HFFc6 (cell line): ENCODE measurements at places on chromosomes 7 and 10. TPM values are rescaled to one million over a fixed set of nuclear protein-coding genes. Genes with fewer than 3 reads are reported as not detected.

Gene RBP3
- not detected in 2 replicates for total RNA-seq

Gene VIPR2
- total RNA-seq, result not detected in 2 replicates

Gene HIP1
- total RNA-seq, result 17.8 to 32.2 TPM (median 17.9 TPM) in 3 replicates

Gene TACC2
- 15.7 to 18.3 TPM (median 17.9 TPM) in 3 replicates for total RNA-seq

Gene CALML5
- not detected in 2 replicates for total RNA-seq

- no peak overlapping the region for H3K27ac ChIP-seq
- no peaks in the 10 kb centered on the region for H3K36me3 ChIP-seq
- DNase-seq, result no peak
- no peaks in the 10 kb centered on the region for H3K4me1 ChIP-seq
- H3K27me3 ChIP-seq, result peaks cover 34% of the 10 kb centered on the region
- no peak overlapping the region for H3K4me3 ChIP-seq
Measured at GRCh38 chr10:43273997-43274396, 7.1 kb upstream of the RASGEF1A start.

DNA sequence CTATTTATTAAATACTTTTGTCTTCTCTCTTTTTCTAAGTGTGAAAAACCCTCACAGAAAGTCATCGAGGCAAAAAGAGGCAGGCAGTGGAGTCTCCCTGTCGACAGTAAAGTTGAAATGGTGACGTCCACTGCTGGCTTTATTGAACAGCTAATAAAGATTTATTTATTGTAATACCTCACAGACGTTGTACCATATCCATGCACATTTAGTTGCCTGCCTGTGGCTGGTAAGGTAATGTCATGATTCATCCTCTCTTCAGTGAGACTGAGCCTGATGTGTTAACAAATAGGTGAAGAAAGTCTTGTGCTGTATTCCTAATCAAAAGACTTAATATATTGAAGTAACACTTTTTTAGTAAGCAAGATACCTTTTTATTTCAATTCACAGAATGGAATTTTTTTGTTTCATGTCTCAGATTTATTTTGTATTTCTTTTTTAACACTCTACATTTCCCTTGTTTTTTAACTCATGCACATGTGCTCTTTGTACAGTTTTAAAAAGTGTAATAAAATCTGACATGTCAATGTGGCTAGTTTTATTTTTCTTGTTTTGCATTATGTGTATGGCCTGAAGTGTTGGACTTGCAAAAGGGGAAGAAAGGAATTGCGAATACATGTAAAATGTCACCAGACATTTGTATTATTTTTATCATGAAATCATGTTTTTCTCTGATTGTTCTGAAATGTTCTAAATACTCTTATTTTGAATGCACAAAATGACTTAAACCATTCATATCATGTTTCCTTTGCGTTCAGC lies 43.4 kb downstream of the TARP start:
- peaks cover 8% of the 10 kb centered on the region; the same call in 1 of the 2 replicates for H3K4me1 ChIP-seq
- no peak for DNase-seq
- H3K36me3 ChIP-seq, result peaks cover 23% of the 10 kb centered on the region
- peaks cover 1% of the 10 kb centered on the region; the same call in 1 of the 2 replicates for H3K27me3 ChIP-seq
- no peak overlapping the region for H3K4me3 ChIP-seq
- H3K27ac ChIP-seq, result no peak overlapping the region

DNA sequence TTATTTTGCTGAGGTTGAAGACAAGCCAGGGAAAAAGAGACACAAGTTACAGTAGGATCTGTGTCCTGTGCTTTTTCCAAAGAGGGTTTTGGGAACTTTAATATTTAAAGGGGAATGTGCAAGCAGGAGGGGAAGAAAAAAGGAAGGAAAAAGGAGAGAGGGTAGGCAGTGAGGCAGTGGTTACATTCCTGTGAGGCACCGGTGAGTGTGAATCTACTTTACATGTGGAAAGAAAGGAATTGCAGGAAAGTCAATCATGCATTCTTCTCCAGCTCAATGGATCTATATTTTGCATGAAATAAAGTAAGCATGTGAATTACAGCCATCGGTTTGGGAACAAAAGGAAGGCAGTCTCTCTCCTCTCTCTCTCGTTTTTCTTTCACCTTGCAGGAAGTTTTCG lies 12.6 kb upstream of the DYNC2I1 start:
- peaks cover 17% of the 10 kb centered on the region; the same call in 1 of the 2 replicates for H3K4me1 ChIP-seq
- no peak overlapping the region for H3K4me3 ChIP-seq
- DNase-seq, result no peak
- peaks cover 4% of the 10 kb centered on the region; the same call in 1 of the 2 replicates for H3K36me3 ChIP-seq
- peaks cover 9% of the 10 kb centered on the region; the same call in 1 of the 2 replicates for H3K27me3 ChIP-seq

DNA sequence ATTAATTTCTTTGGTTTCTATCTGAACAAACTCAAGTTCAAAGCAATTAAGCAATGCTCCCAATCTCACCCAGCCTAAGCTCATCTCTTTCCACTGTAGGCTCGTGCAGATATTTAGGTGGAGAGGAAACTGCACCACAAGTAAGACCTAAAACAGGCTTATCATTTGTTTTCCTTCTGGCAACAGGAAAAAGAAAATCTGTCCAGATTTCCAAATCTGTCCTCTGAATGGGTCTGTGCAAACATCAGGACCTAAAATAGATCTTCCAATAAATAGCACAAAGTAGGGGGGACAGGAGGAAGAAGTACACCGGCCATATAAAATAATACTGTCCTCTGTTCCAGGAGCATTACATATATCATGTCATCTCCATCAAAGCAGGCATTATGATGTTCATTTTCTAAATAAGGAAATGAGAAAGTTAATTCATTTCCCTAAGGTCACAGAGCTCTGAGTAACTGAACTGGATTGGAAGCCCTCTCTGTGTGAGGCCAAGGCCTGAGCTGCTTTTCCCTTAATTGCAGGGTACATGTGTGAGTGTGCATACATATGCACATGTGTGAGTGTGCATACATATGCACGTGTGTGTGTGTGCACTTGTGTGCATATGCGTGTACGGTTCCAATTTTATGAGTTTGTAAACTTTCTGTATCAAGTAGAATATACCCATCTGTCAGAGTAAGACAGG lies 92.8 kb upstream of the PARD3 start:
- H3K4me3 ChIP-seq, result peak overlapping the region; percentile 81
- no peaks in the 10 kb centered on the region; the same call in 1 of the 2 replicates for H3K27me3 ChIP-seq
- H3K36me3 ChIP-seq, result no peaks in the 10 kb centered on the region
- DNase-seq, result no peak
- H3K27ac ChIP-seq, result peak overlapping the region; percentile 94
- H3K4me1 ChIP-seq, result peaks cover 37% of the 10 kb centered on the region

GRCh38 chr7:105024734-105025133 lies 10.7 kb downstream of the KMT2E start:
- peaks cover 77% of the 10 kb centered on the region for H3K4me1 ChIP-seq
- H3K4me3 ChIP-seq, result peak overlapping the region; percentile 64
- no peaks in the 10 kb centered on the region; the same call in 1 of the 2 replicates for H3K36me3 ChIP-seq
- no peaks in the 10 kb centered on the region for H3K27me3 ChIP-seq

DNA sequence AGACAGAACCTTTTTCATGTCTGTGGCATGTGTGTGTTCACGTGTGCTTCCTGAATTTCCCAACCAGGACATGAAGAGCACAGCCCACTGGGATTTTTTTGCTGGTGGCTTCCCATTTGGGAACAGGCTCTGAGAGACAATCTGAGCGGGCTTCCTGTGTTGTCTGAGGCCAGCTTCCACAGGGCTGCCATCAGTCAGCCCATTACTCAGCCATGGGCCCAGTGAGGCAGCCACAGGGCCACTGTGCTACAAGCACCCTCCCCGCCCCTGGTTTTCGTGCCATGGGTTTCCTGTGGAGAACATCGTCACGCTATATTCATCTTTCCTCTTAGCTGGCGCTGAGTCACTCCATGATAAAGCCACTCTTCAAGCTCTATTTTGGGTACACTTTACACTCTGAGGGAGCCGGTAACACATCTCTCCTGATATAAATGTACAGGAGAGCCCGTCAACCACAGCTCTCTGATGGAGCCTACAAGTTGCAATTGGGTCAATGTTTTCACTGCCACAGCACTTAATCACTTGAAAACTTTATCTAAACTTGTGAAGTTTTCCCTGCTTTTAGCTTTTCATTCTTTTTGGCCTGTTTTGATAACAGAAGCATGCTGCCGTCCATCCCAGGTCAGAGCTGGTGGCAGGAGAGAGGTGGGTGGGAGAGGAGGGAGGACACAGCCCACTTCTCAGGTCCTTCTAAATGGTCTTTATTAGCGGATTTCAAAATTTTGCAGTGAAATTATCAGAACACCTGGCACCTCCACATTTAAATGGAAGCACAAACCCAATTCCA lies 96.9 kb downstream of the HIPK2 start:
- peak; percentile 95 for DNase-seq
- peak overlapping the region; percentile 69 for H3K4me3 ChIP-seq
- H3K27me3 ChIP-seq, result no peaks in the 10 kb centered on the region

GRCh38 chr7:83410989-83411591 lies 237.8 kb downstream of the SEMA3E start:
- no peaks in the 10 kb centered on the region for H3K4me1 ChIP-seq
- H3K27ac ChIP-seq, result no peak overlapping the region
- peak; percentile 43 for DNase-seq
- H3K27me3 ChIP-seq, result peaks cover 3% of the 10 kb centered on the region
- H3K4me3 ChIP-seq, result no peak overlapping the region
- no peaks in the 10 kb centered on the region for H3K36me3 ChIP-seq

GRCh38 chr10:132476146-132477065 lies 61.2 kb upstream of the INPP5A start:
- peaks cover 22% of the 10 kb centered on the region for H3K4me1 ChIP-seq
- no peak for DNase-seq
- H3K27me3 ChIP-seq, result peaks cover 8% of the 10 kb centered on the region
- H3K4me3 ChIP-seq, result no peak overlapping the region
- H3K27ac ChIP-seq, result no peak overlapping the region
- peaks cover 13% of the 10 kb centered on the region; the same call in 1 of the 2 replicates for H3K36me3 ChIP-seq

GRCh38 chr10:133555521-133555920 lies 9.9 kb downstream of the SYCE1 start:
- no peak for DNase-seq
- no peaks in the 10 kb centered on the region for H3K4me1 ChIP-seq
- no peak overlapping the region for H3K4me3 ChIP-seq

- DNase-seq, result no peak
- H3K4me3 ChIP-seq, result no peak overlapping the region
- no peak overlapping the region for H3K27ac ChIP-seq
- peaks cover 22% of the 10 kb centered on the region for H3K27me3 ChIP-seq
- H3K4me1 ChIP-seq, result no peaks in the 10 kb centered on the region
Measured at GRCh38 chr10:14705548-14706230, 69.0 kb downstream of the FAM107B start.

DNA sequence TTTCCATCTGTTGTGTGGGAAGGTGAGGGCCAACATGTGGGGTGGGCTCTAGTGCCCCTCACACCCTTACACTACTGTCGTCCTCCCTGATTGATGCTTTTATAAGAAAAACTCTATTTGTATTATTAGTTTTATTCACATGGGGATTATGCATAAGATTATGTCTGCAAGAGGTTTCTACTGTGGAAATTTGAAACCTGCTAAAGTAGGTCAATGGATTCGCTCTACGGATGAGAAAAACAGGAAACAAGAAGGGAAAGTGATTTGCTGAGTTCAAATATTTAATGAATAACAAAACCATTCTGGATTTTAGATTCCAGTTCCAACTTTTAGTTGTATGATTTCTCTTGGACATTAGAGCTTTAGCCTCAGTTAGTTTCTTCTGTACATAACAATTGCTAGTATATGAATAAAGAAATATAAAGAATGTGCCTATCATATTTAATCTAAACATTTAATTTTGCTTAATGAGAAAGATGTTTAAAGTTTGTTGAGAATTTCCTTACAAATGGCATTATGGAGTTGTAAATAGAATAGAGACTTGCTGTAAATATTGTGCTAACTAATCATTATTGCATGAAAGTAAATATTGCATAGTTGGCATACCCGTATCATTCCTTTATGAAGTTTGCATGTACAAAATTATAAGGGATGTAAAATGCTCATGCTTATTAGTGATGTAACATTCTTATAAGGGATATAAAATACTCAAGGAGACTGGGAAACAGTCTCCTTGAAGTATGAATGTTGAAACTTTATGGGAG lies 193.8 kb downstream of the THSD7A start:
- no peak overlapping the region for H3K4me3 ChIP-seq
- H3K4me1 ChIP-seq, result no peaks in the 10 kb centered on the region
- no peak overlapping the region for H3K27ac ChIP-seq
- no peaks in the 10 kb centered on the region for H3K36me3 ChIP-seq

GRCh38 chr7:139538881-139539635 lies 15.6 kb downstream of the CLEC2L start:
- no peaks in the 10 kb centered on the region for H3K4me1 ChIP-seq
- no peak overlapping the region for H3K4me3 ChIP-seq
- peaks cover 39% of the 10 kb centered on the region for H3K27me3 ChIP-seq
- no peak for DNase-seq
- no peaks in the 10 kb centered on the region for H3K36me3 ChIP-seq
- no peak overlapping the region for H3K27ac ChIP-seq

- DNase-seq, result no peak
- H3K4me3 ChIP-seq, result no peak overlapping the region
- H3K36me3 ChIP-seq, result peaks cover 52% of the 10 kb centered on the region
Measured at GRCh38 chr7:107993891-107994291, 9.1 kb downstream of the LAMB1 start.

- no peak for DNase-seq
- peaks cover 26% of the 10 kb centered on the region for H3K36me3 ChIP-seq
- peak overlapping the region; percentile 91 for H3K4me3 ChIP-seq
- peaks cover 38% of the 10 kb centered on the region for H3K4me1 ChIP-seq
- no peaks in the 10 kb centered on the region for H3K27me3 ChIP-seq
Measured at GRCh38 chr10:3067859-3068179, 471 bp downstream of the PFKP start.

DNA sequence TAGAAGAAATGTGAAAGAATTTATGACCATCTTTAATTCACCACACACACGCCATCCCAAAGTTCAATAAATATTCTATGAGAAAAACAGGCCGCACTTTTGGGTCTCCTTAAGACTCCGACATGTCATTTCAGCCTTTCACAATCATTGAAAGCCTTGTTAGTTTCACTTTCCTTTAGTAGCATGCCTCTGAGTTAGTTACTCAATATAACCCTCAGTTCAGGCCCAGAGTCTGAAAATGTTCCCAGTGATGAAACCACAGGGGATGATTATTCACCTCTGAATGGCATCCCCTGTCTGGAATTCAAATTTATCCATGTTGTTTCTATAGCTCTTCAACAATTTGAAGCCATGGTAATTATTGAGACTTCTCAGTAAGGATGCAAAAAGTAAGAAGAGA lies 278.1 kb upstream of the NRP1 start:
- H3K4me3 ChIP-seq, result peak overlapping the region; percentile 11; the same call in 1 of the 2 replicates
- peak; percentile 4 for DNase-seq
- peaks cover 7% of the 10 kb centered on the region; the same call in 1 of the 2 replicates for H3K4me1 ChIP-seq
- H3K27ac ChIP-seq, result no peak overlapping the region
- H3K27me3 ChIP-seq, result peaks cover 8% of the 10 kb centered on the region

DNA sequence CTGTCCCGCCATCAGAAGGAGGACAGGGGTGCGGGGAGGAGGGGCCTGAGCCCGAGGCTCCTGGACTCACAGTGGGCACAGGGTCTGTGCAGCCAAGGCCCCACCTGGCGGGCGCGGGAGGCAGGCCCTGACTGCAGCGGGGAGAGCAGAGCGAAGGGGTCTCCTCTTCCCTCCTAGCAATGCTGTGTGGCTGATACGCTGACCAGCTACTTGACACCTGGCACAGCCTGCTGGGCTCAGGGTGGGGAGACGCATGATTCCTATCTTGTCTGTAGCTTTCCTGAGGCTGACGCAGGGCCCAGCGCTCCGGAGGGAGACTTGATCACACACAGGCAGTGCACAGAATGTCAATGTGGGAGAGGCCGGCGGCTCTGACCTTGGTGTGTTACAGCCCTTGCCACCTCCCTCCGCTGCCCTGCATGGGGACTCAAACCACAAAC lies 174.9 kb downstream of the ELFN1 start:
- H3K27ac ChIP-seq, result no peak overlapping the region
- H3K36me3 ChIP-seq, result no peaks in the 10 kb centered on the region
- no peak overlapping the region for H3K4me3 ChIP-seq
- no peak for DNase-seq
- H3K27me3 ChIP-seq, result peaks cover 3% of the 10 kb centered on the region; the same call in 1 of the 2 replicates

- peak; percentile 28 for DNase-seq
- peaks cover 10% of the 10 kb centered on the region for H3K27me3 ChIP-seq
- peaks cover 28% of the 10 kb centered on the region for H3K4me1 ChIP-seq
- H3K4me3 ChIP-seq, result peak overlapping the region; percentile 64
- H3K27ac ChIP-seq, result peak overlapping the region; percentile 80
Measured at GRCh38 chr10:112335111-112335867, 38.6 kb upstream of the ACSL5 start.
